ENCODE measurements at places on chromosomes 7 and 10. TPM values are rescaled to one million over a fixed set of nuclear protein-coding genes. Genes with fewer than 3 reads are reported as not detected.

Gene GBX1
- not detected for total RNA-seq

Gene FGFBP3
- 1.1 TPM for total RNA-seq

Gene PNLIPRP2
- not detected for total RNA-seq

Gene VAX1
- not detected for total RNA-seq

Gene NRCAM
- 1.1 TPM for total RNA-seq

Gene CABCOCO1
- not detected for total RNA-seq

Gene BTAF1
- total RNA-seq, result 35.5 TPM

Gene GPER1
- total RNA-seq, result 0.28 TPM

Gene LRIT2
- total RNA-seq, result not detected

Gene FRAT1
- total RNA-seq, result 2.1 TPM

Gene SPDYE5
- 0.16 TPM for total RNA-seq

Gene HOXA9
- total RNA-seq, result 6.9 TPM

Gene EN2
- total RNA-seq, result not detected

Gene PNLIPRP3
- 9.5 TPM for total RNA-seq

Gene EBLN1
- total RNA-seq, result not detected

Gene BMPER
- not detected for total RNA-seq

Gene ANXA8L1
- 31.7 TPM for total RNA-seq

Gene APBB1IP
- not detected for total RNA-seq

Gene MRLN
- total RNA-seq, result not detected

Gene CC2D2B
- not detected for total RNA-seq

Gene RPEL1
- total RNA-seq, result not detected

Gene AMZ1
- not detected for total RNA-seq

Gene TRIM74
- total RNA-seq, result 0.26 TPM

Gene MNX1
- 0.47 TPM for total RNA-seq

Gene MYO1G
- total RNA-seq, result 0.15 TPM

Gene CYP3A5
- 0.83 TPM for total RNA-seq

Gene TRIL
- total RNA-seq, result not detected

Gene IRF5
- 10.1 TPM for total RNA-seq

Gene AKR1C4
- not detected for total RNA-seq

Gene SEMA4G
- total RNA-seq, result not detected

Measured in MCF 10A (cell line).